ENCODE measurements at places on chromosomes 4 and X.

- DNase-seq: no peak
These were observed 4.3 kb upstream of the DDX60L start for GRCh38 chr4:168484626-168485025.

GRCh38 chr4:6716958-6717655 lies 1.1 kb downstream of the BLOC1S4 start:
- DNase-seq: no peak

- DNase-seq: no peak
These were observed 45.6 kb downstream of the FHL1 start for GRCh38 chrX:136192839-136193414.

- DNase-seq: no peak
These were observed 71.4 kb upstream of the ETNPPL start for GRCh38 chr4:108834166-108834834.

DNA sequence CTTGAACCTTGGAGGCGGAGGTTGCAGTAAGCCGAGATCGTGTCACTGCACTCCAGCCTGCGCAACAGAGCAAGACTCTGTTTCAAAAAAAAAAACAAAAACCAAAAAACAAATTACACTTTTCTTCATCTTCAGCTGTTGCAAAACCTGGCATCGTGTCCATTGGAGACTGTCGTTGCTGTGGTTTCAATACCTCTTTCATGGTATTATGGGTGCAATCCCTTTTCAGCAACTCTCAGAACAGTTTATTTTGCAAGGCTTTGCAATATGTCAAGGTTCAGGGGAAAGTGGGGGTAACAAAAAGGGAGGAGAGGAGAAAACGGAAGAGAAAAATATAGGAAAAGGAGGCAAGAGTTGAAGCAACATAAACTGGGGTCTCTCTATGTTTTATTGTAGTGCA lies 40.8 kb downstream of the ARSD start:
- DNase-seq: no peak

- no peak for DNase-seq
These were observed 87.9 kb downstream of the PDK3 start for GRCh38 chrX:24553011-24553410.

GRCh38 chr4:21470535-21470934 lies 478.0 kb downstream of the KCNIP4 start:
- no peak for DNase-seq

DNA sequence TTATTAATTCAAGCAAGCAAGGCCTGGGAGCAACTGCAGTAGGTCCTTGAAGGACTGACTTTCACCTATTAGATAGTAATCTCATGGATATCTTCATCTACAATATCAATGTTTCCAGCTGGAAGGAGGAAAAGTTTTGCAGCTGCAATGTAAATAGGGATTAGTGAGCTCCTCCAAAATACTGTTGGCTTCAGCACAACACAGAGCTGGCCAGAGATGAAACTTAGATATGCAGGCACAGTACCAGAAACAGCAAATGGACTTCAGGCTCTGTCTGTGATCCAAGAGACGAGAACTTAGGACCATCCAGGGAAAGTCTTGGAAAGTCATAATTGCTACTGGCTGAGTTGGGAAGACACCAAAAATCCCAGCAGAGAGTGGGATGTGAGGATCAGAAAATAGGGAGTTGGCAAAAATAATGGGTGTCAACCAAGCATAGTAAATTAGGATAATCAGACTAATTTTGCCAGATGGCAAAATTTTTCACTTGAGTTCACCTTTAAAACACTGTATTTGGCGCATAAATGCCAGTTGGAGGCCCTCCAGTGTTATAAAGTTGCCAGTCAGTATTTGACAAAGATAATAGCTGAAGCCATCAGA lies 57.5 kb downstream of the PARM1 start:
- no peak for DNase-seq

- DNase-seq: no peak
These were observed 5.7 kb downstream of the CSN1S1 start for GRCh38 chr4:69936566-69936965.

GRCh38 chr4:92305148-92305877 lies 1.5 kb downstream of the GRID2 start:
- DNase-seq: peak; percentile 55

DNA sequence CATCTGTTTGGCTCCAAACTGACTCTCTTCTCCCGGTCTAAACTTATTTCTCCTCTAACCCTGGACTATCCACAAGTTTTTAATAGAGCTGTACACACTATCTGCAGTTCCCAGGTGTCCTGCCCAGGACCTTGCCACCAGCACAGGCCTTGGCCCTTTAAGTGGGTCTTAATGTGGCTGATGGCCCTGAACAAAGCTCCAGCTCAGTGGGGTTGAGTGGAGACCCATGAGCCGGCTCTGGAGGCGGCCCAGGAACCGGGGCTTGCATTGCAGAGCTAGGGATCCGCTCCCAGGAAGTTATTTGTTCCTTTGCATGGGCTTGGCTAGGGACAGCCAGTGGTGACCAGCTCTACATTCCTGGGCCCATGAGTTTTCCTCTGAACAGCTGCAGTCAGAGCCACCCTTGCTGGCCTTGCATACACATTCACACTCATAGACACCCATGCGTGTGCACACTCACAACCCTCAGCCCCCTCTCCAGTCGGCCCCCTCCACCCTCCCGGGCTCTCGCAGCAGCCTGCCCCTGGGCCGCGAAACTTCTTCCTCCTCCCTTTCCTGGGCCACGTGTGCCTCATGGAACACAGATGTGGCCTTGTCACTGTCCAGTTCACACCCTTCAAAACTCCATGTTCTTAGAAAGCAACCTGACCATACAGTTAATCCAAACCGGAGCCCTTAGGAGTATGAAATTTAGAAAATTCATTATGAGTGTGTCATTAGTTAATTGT lies 58.2 kb downstream of the GPR143 start:
- DNase-seq: no peak

DNA sequence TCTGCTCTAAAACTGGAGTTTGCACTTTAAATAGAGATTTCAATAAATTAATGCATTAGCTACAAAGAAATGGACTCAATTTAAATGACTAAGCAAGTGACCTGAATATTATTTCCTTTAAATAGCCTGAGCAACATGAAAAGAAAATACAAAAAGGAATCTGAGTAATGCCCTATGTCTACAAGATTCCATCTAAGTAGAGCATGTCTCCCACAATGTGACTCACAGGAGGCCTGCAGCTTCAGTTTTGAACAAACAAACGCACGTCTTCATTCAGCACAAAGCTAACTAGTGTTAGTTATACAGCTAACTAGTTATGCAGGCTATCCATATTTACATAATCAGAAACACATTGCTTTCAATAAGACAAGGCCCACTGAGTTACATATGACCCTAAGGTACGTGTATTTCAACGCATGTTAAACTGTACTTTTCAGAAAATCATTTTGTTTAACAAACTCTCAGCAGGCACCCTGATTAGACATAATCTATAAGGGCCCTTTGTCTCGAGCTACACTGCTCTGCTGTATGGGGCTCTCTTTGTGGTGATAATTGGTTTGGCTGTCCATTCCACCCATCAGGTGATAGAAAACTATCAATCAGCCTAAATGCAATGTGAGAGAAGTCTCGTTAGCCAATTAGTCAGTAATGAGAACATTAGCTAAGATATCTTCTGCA lies 116.5 kb downstream of the MAML3 start:
- DNase-seq: peak; percentile 39

- DNase-seq: no peak
These were observed 16.3 kb upstream of the FAT1 start for GRCh38 chr4:186739802-186740434.

GRCh38 chr4:150890246-150890645 lies 124.8 kb downstream of the LRBA start:
- no peak for DNase-seq

GRCh38 chr4:113300471-113300928 lies 251.0 kb downstream of the ANK2 start:
- no peak for DNase-seq

DNA sequence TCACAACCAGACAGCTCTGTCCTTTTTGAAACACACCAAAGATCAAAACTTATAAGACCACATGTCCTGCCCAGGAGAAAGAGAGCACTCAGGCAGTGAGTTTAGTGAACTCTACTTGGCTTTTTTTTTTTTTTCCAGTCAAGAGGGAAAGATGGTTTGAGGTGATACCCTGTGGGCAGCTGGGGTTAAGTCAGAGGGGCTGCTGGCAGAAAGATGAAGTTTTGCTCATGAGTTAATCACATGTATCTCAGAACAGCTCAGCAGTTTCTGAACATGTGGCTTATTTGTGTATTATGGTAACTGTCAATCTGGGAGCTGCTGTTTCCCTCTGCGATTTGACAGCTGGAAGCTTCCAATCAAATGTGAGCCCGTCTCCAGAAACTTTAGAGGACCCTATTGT lies 56.4 kb upstream of the MAP3K15 start:
- no peak for DNase-seq

DNA sequence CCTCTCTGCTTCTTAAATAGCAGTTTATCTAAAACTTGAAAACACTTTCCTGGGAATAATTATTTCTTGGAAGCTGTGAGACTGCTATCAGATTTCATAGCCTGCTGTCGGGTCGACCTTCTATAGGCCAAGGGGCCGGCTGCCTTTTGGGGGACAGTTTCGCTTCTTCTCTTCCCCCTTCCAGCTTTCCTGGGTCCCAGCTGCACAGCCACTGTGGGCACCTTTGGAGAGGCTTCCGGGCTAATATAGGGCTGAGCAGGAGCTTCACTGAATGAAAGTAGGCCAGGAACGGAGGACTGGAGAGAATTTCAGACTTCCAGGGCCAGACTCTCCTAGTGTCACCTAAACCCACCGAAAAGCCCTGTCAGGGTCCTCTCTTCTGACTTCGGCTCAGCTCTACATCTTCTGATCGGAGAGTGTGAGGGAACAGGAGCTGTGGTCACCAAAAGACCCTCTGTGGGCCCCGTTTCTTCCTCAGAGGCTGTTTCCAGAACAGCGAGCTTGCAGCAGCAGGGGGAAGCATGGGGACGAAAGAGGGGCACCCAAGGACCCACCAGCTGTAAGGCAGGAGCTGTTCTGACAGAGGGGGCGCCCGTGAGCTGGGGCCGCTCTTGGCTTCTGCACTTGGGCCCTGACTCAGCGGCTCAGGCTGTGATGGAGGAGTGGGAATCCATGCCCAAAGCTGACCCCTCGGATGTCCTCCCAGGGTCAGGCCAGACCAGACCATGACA lies 620.6 kb downstream of the BCOR start:
- DNase-seq: no peak

DNA sequence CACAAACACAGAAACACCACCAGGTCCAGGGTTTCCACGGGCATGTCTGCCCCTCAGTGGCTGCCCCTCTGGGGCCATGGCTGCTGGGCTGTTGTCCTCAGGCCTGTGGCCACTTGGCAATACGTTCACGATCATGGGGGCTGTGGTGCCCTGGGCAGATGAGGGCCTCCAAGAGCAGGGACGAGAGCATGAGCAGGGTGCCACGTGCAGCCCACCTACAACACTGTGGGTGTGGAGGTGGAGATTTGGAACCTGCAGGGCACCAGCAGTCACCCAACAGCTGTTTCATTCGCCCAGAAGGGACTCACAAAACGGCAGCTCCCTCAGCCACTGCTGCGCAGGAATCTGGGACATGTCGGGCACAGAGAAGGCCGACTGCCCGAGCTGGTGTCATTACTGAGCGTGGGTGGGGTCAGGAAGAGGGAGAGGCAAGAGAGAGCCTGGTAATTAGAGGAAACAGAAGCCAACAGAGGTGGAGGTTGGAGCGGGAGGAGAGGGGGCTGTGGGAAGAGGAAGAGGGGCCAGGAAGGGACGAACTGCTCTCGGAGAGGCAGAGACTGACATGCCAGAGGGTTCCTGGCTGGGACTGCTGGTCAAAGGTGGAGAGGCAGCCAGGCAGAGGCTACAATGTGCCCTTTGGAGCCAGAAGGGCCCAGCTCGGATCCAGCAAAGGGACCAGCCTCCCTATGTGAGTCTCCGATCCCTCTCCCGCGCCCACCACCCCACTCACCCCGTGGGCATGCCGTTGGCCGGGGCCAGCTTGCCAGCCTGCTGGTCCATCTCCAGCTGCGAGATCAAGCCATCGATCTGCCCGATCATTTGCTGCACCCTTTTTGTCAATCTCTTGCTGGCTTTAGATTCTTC lies 23.1 kb downstream of the FGFR3 start:
- DNase-seq: no peak
